Activated CD4-positive, alpha-beta memory T cell treated with anti-CD3 and anti-CD28 coated beads, Interleukin-2, amount 10 ng/mL, durations not matched to agents 7 days and 5 days (primary cell): ENCODE measurements at places on chromosomes 2 and 18. TPM values are rescaled to one million over a fixed set of nuclear protein-coding genes. Genes with fewer than 3 reads are reported as not detected.

DNA sequence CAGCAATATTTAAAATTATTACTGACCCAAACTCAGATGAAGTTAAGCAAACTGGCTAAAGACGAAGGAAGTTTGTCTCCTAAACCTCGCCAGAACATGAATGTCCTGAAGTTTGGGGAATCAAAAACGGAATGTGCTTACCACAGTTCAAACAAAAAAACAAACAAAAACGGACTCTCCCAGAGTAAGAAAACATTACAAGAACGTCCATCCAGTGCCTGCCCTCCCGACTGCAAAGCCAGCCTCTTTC, 1.1 kb downstream of the KANSL1L start:
- peak overlapping the region; percentile 81 for H3K4me3 ChIP-seq
- DNase-seq, result no peak
- peaks cover 26% of the 10 kb centered on the region for H3K4me1 ChIP-seq
- H3K27me3 ChIP-seq, result peaks cover 28% of the 10 kb centered on the region

- DNase-seq, result no peak
- no peaks in the 10 kb centered on the region for H3K4me1 ChIP-seq
- no peak overlapping the region for H3K4me3 ChIP-seq
- H3K27ac ChIP-seq, result no peak overlapping the region
- H3K36me3 ChIP-seq, result no peaks in the 10 kb centered on the region
- peaks cover 7% of the 10 kb centered on the region for H3K27me3 ChIP-seq
Measured at GRCh38 chr18:21458310-21458709, 142.2 kb downstream of the ESCO1 start.

Gene RPIA
- 30.1 TPM for total RNA-seq

Gene APOB
- total RNA-seq, result not detected

DNA sequence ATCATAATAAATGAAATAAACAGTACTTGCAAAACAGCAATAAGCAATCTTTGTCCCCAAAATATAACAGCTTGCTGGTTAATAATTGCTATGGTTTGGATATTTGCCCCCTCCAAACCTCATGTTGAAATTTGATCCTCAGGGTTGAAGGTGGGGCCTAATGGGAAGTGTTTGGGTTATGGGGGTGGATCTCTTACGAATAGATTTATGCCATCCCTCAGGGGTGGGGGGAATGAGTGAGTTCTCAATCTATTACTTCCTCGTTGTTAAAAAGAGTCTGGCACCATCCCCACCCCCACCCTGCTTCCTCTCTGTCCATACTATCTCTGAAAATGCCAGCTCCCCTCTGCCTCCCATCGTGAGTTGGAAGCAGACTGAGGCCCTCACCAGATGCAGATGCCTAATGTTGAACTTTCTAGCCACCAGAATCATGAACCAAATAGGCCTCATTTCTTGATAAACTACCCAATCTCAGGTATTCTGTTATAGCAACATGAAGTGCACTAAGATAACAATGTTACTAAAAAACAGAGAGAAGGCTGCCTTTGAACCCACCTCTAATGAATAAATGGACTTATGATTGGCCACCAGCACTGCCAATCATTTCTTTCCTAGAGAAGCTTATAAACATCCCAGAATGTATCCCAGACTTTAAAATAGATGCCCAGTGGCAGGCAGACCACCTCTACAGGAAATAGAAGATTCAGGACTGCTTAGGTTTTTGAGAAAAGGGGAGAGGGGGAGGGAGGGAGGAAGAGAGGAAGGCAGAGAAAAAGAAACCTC, 90.1 kb downstream of the ALPK2 start:
- H3K27me3 ChIP-seq, result peaks cover 26% of the 10 kb centered on the region
- H3K4me3 ChIP-seq, result no peak overlapping the region
- H3K27ac ChIP-seq, result no peak overlapping the region

DNA sequence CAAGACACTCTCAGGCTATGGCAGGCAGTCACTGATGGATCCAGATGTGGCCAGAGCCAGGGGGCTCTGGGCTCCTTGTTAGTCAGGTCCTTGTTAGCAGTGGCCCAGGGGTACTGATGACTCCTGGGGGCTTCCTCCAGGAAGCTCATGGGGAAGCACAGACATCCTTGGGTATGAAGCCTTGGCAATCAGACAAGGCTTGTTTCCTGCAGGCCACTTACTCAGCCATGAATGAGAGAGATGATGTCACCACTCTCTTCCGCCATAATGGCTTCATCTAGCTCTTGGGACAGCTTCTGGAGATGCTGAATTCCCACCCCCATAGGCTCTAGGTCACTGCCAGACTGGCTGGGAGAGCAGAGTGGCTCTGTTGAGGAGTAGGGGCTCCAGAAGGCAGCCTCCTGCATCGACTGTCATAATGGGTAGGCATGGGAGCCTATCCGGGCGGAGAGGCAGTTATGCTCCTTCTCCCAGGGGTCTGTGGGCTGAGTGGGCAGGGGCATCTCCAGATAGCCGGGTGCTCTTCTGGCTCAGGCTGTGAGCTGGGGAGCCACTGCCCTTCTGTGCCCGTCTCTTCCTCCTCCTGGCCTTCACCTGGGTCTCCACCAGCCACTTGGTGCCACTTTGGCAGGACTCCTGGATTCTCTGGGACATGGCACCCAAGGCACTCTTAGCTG, 40.2 kb upstream of the BMPR2 start:
- H3K27me3 ChIP-seq, result no peaks in the 10 kb centered on the region
- no peaks in the 10 kb centered on the region for H3K4me1 ChIP-seq
- H3K27ac ChIP-seq, result no peak overlapping the region
- no peaks in the 10 kb centered on the region for H3K36me3 ChIP-seq
- no peak for DNase-seq
- no peak overlapping the region for H3K4me3 ChIP-seq

Gene ADGRF3
- total RNA-seq, result 2.3 TPM

GRCh38 chr18:79530821-79531220, 135.1 kb downstream of the NFATC1 start:
- H3K36me3 ChIP-seq, result peaks cover 14% of the 10 kb centered on the region
- H3K27me3 ChIP-seq, result peaks cover 2% of the 10 kb centered on the region
- no peak overlapping the region for H3K27ac ChIP-seq
- no peak overlapping the region for H3K4me3 ChIP-seq

DNA sequence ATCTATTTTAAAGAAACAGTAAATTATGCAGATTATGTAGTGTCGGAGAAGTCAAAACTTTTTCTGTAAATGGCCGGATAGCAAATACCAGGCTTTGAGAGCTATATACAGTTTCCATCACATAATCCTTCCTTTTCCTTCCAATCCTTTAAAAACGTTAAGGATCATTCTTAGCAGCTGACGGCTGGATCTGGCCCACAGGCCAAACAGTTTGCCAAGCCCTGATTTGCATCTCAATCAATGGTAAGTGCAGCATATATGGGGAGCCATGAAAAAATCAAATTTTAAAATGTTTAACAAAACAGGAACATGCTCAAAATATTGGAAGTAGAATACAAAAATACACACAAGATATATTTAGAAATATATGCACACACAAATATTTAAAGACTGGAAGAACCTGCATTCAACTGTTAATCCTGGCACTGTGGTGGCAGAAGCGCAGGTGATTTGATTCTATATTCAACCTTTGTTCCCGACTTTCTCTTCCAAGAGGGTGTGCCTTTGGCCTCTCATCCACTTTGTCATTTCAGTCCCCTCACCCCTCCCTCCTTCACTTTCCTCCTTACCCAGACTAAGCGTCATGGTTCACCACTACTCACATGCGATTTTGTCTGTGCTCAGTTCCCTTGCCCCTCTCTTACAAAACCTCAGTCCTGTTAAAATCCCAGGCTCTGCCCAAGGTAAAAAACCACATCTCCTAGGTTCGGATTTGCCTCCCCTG, 27.3 kb downstream of the NDUFA10 start:
- H3K36me3 ChIP-seq, result peaks cover 13% of the 10 kb centered on the region
- H3K4me1 ChIP-seq, result no peaks in the 10 kb centered on the region
- H3K4me3 ChIP-seq, result no peak overlapping the region
- H3K27me3 ChIP-seq, result no peaks in the 10 kb centered on the region

DNA sequence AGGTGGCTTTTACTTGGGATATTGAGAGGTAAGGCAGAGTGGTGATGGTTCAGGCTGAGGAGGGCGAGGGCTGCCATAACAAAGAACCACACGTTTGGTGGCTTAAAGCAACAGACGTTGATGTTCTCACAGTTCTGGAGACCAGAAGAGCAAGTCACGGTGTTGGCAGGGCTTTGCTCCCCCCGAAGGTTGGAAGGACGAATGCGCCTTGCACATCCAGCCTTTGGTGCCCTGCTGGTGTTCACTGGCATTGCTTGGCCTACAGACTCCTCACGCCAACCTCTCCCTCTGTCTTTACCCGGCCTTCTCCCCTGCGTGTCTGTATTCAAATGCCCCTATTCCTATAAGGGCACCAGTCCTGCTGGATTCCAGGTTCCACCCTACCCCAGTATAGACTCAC, 125.4 kb downstream of the TPO start:
- DNase-seq, result peak; percentile 29
- no peaks in the 10 kb centered on the region for H3K4me1 ChIP-seq
- no peak overlapping the region for H3K27ac ChIP-seq

Gene PROC
- not detected for total RNA-seq

Gene PROKR1
- total RNA-seq, result not detected

DNA sequence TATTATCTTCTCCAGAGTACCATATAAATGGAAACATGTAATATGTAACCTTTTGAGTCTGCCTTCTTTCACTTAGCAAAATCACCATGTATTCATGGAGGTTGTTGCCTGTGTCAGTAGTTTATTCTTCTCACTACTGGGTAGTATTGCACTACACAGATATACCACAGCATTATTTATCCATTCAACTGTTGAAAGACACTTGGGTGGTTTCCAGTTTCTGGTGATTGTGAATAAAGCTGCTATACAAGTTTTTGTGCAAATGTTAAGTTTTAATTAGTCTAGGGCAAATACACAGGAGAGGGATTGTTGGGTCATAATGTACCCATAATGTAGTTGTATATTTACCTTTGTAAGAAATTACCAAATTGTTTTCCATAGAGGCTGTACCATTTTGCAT, 29.6 kb upstream of the RPRD1A start:
- H3K36me3 ChIP-seq, result no peaks in the 10 kb centered on the region
- peaks cover 12% of the 10 kb centered on the region for H3K4me1 ChIP-seq
- DNase-seq, result no peak
- H3K4me3 ChIP-seq, result no peak overlapping the region

GRCh38 chr2:191618046-191618780, 59.7 kb upstream of the NABP1 start:
- H3K4me1 ChIP-seq, result peaks cover 31% of the 10 kb centered on the region
- H3K27me3 ChIP-seq, result no peaks in the 10 kb centered on the region
- no peak for DNase-seq
- H3K27ac ChIP-seq, result peak overlapping the region; percentile 71
- H3K36me3 ChIP-seq, result no peaks in the 10 kb centered on the region
- no peak overlapping the region for H3K4me3 ChIP-seq

Gene EIF5B
- total RNA-seq, result 38.3 TPM

DNA sequence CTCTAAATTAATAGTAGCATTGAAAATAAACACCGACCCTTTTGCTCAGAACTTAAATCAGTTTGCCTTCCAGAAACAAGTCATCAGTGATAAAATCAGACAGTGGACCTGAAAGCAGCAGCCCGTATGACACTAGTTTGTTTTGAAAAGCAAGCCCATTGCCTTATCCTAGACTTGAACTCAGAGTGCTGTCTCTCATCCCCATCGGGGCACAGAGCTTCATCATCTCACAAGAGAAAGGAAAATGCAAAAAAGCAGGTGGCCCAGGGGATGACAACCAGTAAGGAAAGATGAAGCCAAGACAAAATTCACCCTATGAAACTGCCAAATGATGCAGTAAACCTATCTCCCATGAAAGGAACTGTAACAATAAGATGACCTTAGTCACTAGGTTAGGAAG, 71.2 kb downstream of the CERKL start:
- H3K4me3 ChIP-seq, result no peak overlapping the region
- H3K27me3 ChIP-seq, result peaks cover 41% of the 10 kb centered on the region
- no peaks in the 10 kb centered on the region for H3K36me3 ChIP-seq
- peaks cover 16% of the 10 kb centered on the region for H3K4me1 ChIP-seq

DNA sequence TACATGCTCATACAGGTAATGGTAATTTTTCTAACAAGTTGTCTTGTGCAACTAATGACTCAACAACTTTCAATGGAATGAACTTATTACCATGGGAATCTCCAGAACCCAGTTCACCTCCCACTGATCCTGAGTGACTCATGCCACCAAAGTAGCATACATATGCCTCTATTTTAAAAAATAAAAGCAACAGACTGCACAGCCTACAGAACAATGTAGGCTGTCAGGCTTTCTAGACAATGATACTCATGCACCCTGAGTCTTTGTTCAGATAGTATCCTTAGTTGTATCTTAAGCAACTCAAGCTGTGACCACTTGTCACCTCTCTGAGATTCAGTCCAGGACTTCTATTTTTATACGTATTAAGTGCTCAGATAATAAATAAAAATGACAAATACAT, 531.0 kb upstream of the SETBP1 start:
- no peaks in the 10 kb centered on the region for H3K36me3 ChIP-seq
- H3K27ac ChIP-seq, result no peak overlapping the region
- H3K4me3 ChIP-seq, result no peak overlapping the region
- H3K27me3 ChIP-seq, result no peaks in the 10 kb centered on the region

GRCh38 chr2:44753552-44754285, 187.8 kb upstream of the SIX3 start:
- peaks cover 12% of the 10 kb centered on the region for H3K4me1 ChIP-seq
- no peaks in the 10 kb centered on the region for H3K27me3 ChIP-seq
- H3K4me3 ChIP-seq, result no peak overlapping the region

Gene CD207
- total RNA-seq, result not detected
